Activated naive CD8-positive, alpha-beta T cell treated with anti-CD3 and anti-CD28 coated beads for 36 hours (primary cell): ENCODE measurements at places on chromosomes 3 and 15.

GRCh38 chr15:89578146-89578545 is 2.9 kb downstream of the TICRR start:
- no peak for DNase-seq

DNA sequence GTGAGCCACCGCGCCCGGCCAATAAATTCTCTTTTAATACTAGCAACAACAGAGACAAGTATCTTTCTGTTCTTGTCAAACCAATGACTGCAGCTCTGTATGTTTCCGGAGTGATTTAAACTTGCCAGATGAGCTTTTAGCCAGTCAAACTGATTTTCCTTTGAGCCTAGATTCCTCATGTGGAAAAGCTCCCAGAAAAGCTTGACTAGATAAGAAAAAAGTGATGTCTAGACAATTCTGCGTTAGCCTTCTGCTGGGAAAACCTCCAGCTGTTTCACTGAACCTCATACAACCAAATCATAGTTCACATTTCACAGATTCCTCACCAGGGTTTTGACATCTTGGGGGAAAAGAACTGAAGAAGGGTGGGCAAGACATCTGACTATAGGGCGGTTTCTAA is 78.6 kb downstream of the MAGI1 start:
- no peak for DNase-seq

DNA sequence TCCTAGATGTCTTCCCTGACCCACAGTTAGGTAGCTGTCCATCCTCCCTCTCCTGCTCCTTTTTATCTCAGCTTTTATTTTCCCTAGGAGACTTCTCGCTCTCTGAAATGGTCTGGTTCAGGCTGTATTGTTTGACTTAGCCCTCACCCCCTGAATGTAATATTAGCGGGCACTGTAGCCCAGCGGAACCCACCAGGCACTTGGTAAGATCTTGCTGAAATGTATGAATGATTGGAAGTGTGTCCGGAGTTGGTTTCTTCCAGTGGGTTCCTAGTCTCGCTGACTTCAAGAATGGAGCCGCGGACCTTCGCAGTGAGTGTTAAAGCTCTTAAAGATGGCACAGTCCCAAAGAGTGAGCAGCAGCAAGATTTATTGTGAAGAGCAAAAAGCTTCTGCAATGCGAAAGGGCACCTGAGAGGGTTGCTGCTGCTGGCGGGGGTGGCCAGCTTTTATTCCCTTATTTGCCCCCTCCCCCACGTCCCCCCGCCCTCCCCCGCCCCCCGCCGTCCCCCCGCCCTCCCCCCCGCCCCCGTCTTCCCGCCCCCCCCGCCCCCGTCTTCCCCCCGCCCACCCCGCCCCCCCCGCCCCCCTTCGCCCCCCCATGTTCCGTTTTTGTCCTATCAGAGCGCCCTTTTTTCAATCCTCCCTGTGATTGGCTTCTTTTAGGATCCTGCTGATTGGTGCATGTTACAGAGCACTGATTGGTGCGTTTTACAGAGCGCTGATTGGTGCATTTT is 694 bp upstream of the EEFSEC start:
- no peak for DNase-seq

GRCh38 chr3:134978658-134979057 is 183.6 kb downstream of the EPHB1 start:
- DNase-seq: no peak

DNA sequence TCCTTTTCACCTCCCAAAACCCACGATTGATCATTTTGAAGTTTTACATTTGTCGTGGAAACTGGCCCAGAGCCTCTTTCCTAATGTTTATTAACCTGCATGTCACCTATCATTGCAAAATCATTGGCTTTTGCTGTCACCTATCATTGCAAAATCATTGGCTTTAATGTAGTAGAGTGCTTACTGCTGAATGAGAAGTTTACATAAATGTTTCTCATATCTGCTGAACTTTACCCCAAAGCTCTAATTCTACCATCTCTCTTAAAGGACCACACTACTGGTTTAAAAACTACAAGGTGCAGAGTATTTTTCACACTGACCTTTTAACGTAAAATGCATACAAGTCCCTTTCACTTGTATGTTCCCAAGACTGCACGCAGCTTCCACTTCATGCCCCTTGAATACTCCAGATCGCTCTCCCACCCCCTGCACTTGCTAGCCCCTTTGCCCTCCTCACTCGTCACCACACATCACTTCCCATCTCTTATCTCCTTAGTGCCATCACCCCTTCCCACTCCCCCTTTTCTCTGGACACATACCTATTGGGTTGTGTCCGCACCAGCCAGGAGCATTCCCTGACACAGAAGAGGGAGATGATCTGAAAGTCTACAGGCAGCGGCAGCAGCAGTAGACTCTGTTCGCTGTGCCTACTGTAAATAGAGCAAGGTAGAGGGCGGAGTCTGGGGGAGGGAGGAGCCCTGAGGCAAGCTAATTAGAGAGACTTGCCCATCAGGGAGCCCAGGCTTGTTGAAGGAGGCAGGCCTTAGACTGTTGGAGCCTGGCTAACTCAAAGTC is 30.2 kb upstream of the ATOSA start:
- DNase-seq: no peak

DNA sequence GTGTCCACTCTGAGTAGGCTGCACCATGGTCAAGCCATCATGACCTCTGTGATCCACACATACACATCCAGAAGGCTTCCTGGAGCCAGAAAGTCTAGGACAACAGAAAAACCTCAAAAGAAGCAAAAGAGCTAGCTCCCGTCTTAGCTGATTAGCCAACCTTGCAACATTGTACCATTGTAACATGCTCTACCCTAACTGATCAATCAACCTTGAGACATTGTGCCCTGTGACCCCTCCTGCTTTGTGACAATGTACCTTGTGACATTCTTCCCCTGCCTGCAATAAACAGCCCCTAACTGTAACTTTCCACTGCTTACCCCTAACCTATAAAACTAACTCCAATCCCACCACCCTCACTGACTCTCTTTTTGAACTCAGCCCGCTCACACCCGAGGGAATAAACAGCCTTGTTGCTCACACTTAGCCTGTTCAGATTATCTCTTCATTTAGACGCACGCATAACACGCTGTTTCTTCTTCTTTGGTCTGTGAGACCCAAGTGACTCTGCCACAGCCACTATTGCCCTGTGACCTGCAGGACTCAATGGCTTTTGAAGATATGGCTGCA is 1104.6 kb downstream of the OTOL1 start:
- DNase-seq: no peak

GRCh38 chr15:89141885-89142284 is 53.6 kb downstream of the ABHD2 start:
- DNase-seq: no peak

DNA sequence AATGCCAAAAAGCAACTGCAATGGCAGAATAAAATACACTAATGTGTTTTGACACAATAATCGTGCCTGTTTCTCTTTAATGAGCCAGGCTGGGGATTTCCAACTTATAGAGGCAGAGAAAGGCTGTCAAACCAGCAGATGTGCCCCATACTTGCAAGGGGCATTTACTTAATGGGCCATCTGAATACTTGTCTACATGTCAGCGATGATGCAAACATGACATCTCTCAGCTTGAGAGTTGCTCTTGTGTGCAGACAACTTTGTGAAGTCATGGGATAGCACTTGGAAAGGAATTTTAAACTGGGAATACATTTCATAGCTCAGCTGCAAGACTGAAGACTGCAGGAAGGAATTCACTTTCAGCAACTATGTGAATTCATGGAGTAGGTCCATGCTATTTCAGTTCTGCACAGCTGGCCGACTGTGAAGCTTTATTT is 127.4 kb upstream of the ADAMTS9 start:
- DNase-seq: no peak

- DNase-seq: no peak
Observed at GRCh38 chr15:34793071-34793470, 2.3 kb downstream of the ACTC1 start.

DNA sequence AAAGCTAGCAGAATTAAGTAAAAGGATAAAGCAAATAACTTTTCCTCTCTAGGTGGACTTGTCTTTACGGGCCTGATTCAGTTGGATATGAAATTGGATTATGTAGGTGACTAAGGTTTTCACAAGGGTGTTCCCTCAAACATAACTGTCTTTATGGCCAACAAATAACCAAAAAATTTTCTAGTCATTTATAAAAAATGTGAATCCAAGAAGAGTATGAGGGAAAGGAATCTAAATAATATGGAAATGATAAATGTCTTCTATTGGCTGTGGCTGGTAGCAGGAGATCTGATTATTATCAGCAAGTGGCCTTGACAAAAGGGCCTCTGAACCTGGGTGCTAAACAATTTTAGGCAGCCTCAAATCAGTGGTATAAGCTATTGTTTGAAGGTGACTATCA is 594.0 kb upstream of the UBE2E2 start:
- DNase-seq: no peak

GRCh38 chr3:34807611-34808010 is 831.7 kb upstream of the ARPP21 start:
- DNase-seq: no peak

- no peak for DNase-seq
Observed at GRCh38 chr15:54288049-54288448, 309.8 kb downstream of the UNC13C start.

GRCh38 chr3:10194328-10195071 is 29.8 kb downstream of the IRAK2 start:
- DNase-seq: peak; percentile 56

- DNase-seq: no peak
Observed at GRCh38 chr3:105293441-105293840, 73.3 kb upstream of the ALCAM start.

GRCh38 chr15:42157981-42158765 is 1.7 kb upstream of the PLA2G4F start:
- no peak for DNase-seq

- no peak for DNase-seq
Observed at GRCh38 chr3:38542401-38543298, 46.5 kb downstream of the EXOG start.

DNA sequence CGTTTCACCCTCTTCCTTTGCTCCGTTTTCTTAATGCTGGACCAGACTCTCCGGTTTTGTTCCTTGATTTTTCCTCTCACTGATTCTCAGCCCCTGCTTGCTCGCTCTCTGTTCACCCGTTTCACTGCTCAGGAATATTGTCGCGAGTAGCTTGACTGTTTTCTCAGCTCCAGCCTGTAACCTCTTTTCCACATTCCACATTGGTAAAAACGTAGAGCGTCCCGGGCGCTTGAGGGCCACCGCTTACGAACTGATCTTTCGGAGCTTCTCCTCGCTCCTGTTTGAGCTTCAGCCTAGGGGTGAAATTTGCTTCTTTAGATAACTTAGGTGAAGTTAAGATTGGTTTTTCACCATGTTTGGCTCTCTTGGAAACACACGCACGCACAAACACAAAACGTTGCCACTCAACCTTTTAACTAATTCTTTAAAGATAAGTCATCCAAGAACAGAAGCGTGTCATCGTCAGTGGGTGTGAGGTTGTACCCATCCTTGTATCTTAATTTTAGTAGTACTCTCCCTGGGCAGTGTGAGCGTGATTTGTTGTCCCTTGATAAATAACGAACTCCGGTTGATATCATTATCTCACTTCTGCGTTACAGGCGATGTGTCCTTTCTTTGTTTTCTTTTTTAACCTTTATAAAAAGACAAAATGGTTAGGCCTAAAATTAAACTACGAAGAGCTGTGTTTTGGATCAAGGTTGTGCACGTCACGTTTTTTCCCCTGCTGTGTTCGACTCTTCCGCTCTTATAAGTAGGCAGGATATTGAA is 1.0 kb downstream of the PAK2 start:
- peak; percentile 22 for DNase-seq

DNA sequence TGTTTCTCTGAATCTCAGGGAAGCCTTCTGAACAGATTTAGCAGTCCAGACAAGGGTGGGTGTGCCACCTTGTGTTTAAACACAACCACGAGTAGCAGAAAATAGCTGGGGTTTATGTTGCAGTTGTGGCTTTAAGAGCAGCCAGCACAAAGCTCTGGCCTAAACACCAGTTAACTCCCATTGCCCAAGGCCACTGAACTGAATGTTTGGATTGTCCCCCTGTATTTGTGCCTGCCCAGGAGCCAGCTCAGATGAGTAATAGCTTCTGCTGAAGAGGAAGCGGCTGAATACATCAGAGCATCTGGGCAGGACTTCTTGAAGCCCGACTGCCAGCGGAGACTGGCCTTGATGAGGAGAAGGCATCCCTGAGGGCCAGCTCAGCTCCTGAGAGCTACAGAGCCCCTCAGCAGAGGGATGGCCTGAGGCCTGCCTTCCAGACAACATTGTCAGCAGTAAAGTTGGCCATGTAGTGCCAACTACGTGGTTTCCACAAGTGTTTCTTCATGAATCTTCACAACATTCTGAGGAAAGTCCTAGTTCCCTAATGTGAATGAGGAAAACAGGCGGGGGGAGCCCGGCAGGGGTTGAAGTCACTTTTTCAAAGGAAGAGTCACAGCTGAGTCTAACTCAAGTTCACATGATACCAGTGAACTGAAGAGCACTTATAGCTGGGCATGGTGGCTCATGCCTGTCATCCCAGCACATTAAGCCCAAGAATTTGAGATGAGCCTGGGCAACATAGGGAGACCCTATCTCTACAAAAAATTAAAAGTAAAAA is 65.8 kb upstream of the ZBTB38 start:
- DNase-seq: no peak

DNA sequence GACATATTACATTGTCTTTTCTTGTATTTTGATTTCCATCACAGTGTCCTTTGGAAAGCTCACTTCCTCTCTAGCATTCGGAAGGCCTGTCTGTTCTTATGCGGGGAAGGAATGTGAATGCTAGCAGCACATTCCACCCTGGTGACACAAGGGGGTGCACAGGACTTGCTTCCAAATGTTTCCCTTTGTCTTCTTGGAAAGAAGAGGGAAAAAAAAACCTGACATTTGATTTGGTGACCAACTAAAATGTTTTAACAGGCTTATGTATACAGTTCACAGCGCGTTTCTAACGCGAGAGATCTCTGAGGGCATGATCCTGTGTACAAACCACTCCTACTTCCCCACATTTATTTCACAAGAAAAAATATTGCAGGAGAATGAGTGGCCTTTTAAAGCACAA is 107.6 kb upstream of the FXR1 start:
- DNase-seq: no peak

- no peak for DNase-seq
Observed at GRCh38 chr15:90232941-90233386, 777 bp downstream of the CIB1 start.

GRCh38 chr3:113927556-113927955 is 20.3 kb upstream of the ZDHHC23 start:
- no peak for DNase-seq

DNA sequence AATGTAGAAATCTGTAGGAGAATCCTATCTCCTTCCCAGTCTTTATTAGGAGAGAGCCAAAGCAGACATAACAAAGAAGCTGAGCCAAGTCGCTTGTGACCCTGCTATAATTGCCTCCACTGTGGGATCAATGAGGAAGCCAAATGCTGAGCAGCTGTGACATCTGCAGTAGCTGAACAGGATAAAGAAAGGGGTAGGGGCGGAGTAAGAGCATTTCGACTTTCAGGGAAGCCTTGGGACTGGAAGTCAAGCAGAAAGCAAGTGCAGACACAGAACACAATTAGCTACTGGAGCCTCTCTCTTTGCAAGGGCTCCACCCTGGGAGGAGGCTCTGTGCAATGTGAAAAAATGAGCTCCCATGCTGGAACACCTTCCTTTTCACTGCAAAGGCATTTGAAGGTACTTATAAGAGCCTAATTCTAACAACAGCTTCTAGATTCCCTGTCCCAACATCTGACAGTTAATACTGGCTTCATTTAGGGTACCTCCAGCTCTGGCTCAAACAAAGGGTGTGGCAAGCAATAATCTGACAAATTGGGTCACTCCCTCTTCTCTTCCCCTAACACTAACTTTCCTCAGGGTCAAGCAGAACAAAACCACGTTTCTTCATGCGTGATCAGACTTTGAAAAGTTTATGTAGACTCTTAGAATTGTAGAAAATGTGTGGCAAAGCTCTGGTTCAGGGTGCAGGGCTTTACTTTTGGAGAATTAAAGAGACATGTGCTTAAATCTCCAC is 166.4 kb downstream of the CADPS start:
- DNase-seq: no peak

GRCh38 chr3:18216996-18217395 is 208.1 kb downstream of the SATB1 start:
- no peak for DNase-seq
